Stimulated activated CD4-positive, alpha-beta T cell treated with anti-CD3 and anti-CD28 coated beads, Interleukin-1b, Interleukin-23, amount 100 ng/mL, for 24 hours (primary cell): ENCODE measurements at places on chromosomes 11 and 22.

GRCh38 chr11:81644239-81644840 lies 1089.3 kb downstream of the FAM181B start:
- no peak for DNase-seq

DNA sequence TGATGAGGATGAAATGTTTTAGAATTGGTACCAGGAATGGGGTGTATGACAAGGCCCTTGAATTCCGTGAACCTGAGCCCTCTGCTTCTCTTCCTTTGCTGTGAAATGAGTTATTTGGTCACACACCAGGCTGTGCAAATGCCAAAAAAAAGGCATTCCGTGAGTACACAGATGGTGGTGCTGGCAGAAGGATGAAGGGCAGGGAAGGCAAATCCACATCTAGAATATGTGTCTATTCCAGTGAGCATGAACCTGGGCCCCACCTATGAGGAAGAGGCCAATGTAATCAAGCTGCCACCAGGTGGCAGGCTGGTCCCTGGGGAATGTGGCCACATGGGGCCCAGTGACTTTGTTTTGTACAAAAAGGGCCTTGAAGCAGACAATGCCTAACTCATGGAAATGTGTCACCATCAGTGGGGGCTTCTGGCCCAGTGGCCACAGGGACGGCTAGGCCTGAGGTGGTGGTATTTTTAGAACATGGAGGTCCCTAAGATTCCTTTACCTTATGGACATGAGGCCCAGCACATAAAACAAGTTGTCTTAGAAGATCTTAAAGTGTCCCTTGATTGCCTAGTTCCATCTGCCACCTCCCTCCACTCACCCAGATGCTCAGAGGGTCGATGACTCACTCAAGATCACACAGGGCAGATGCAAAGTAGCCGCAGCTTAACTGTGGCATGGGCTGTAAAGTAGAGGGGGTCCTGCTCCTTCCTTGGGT lies 3.9 kb upstream of the RNF215 start:
- peak; percentile 56 for DNase-seq

- DNase-seq = no peak
Measured at GRCh38 chr11:125517116-125517770, 21.2 kb upstream of the FEZ1 start.

GRCh38 chr11:77187111-77187750 lies 59.2 kb downstream of the MYO7A start:
- DNase-seq = no peak

DNA sequence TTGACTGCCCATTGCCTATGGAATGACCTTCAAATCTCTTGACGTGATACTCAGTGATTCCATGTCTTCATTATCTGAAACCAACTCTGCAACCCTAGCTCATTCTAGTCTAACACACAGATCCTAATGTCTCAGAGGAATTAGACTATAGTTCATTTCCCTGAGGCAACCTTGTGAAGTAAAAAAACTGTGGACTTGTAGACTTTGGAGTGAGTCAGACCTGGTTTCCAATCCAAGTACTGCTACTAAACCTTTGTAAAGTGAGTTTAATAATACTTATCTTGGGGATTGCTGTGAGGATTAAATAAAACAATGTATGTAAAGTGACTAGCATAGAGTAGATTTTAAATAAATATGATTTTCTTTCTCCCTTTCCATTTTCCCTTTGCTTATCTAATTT lies 226.1 kb downstream of the BLID start:
- no peak for DNase-seq

DNA sequence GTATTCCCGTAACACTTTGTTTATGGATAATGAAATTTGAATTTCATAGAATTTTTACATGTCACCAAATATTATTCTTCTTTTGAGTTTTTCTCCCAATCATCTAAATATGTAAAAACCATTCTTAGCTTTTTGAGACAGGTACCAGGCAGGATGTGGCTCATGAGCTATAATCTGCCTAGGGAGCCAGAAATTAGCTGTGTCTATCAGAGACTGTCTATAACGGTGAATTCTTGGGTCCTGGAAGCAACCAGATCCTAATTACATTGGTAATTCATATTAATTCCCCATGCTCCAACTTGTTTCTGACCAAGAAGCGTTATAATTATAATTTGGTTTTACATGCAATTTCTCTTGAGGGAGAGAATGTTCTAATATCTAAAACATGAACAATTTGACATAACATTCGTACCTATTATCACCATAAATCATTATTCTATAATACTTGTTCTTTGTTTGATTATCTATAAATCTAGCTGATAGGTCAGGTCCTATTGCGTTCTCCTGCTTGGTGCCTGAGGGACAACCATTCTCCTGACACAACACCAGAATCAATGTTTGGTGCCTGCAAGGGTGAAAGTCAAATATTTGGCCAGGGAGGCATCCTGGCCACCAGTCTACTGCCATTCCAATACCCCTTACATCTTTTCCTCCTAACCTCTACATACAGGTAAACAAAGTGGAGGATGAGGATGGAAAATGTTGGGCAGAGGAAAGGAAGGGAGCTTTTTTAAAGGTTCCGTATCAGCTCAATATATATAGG lies 69.9 kb downstream of the RSF1 start:
- no peak for DNase-seq

DNA sequence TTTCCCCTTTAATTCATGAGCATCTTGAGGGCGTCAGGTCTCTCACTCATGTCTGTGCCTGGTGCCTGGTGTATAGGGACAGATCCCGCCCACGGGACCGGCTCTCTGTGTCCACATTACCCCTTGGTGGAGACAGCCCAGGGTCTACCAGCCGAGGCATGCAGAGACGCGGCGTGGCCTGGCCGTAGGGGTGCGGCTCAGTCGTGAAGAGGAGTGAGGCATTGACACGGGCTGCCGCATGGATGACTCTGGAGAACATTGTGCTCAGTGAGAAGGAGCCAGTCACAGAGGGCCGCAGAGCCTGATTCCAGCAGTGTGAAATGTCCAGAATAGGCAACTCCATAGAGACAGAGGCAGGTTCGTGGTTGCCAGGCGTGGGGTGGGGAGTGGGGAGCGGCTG lies 209.8 kb downstream of the TBC1D22A start:
- no peak for DNase-seq

DNA sequence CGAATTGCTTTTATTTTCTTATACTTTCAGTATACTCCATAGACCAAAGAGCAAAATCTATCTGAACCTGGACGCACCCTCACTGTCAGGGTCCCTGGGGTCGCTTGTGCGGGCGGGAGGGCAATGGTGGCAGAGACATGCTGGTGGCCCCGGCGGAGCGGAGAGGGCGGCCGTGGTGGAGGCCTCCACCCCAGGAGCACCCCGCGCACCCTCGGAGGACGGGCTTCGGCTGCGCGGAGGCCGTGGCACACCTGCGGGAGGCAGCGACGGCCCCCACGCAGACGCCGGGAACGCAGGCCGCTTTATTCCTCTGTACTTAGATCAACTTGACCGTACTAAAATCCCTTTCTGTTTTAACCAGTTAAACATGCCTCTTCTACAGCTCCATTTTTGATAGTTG lies 1077.4 kb downstream of the BRD1 start:
- DNase-seq = no peak

GRCh38 chr11:114074546-114075343 lies 15.2 kb downstream of the ZBTB16 start:
- no peak for DNase-seq

GRCh38 chr11:111947143-111947542 lies 10.0 kb downstream of the DIXDC1 start:
- no peak for DNase-seq

GRCh38 chr11:74627381-74627780 lies 35.0 kb downstream of the POLD3 start:
- no peak for DNase-seq

GRCh38 chr11:27084518-27084917 lies 43.9 kb downstream of the BBOX1 start:
- no peak for DNase-seq

DNA sequence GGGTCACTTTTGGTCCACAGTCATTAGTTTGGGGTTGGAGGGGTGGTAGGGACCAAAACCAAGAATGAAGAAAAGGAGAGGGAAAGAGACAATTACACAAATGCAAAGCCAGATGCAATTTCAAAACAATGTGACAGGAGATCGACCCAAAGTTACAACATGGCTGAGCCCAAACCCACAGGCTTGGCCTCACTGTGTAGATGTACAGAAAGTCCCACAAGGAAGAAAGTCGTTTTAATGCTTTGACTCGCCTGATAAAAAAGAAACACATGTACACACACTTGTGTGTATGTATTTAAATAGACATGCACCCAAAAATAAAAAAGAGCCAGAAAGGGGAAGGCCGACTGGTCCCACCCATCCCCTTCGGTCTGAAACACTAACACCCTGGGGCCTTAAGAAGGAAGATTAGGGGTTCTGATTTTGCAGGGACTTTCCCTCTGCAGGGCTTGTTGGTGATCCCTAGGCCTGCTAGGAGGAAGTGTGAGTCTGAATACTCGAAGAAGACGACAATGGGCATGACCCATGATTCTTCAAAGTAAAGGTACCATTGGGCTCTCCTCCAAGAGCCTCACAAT lies 104.1 kb downstream of the ETS1 start:
- no peak for DNase-seq

DNA sequence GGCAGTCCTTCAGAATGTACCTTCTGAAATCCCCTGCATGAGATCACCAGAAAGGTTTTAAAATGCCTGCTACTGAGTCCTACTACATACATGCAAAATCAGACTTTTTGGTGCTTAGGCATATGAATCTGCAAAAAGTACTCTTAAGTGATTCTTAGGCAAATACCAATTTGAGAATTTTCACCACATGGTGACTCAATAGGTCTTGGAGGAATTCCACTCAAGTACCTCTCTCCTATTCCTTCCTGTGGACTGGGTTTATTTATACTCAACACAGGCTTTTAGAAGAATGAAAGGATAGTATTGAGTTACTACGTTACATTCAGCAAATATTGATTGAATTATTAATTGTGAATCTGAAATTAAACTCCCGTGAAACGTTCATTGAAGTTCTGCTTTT lies 223.9 kb downstream of the CNTN5 start:
- no peak for DNase-seq

DNA sequence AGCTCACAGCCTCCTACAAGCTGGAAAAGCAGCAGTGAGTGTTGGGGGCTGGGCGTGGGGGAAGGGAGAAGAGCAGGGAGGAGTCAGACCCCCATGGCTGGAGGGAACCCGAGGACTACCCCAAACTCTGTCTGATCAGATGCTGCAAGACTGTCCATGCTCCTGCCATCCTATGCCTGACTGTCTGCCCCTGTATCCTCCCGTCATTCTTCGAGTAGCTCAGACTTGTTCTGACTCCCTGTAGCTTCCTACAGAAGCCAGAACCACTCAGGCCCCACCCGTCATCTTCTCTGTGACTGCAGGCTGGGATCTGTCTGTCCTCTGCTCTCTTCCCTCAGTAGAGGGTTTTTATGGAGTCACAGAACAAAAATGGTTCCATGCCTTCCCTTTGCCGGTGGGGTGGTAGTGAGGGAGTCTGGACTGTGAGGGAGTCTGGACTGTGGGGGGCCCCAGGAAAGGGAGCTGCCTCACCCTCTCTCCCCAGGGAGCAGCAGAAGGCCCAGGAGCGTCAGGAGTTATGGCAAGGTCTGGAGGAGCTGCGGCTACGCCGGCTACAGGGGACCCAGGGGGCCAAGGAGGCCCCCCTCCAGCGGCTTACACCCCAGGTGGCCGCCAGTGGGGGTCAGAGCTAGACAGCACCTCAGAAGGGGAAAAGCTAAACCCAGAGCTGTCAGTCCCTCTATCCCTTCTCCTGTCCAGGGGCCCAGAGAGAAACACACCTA lies 2.3 kb downstream of the GPHA2 start:
- DNase-seq = no peak

GRCh38 chr22:50568626-50569025 lies 5.9 kb upstream of the SYCE3 start:
- DNase-seq = no peak

DNA sequence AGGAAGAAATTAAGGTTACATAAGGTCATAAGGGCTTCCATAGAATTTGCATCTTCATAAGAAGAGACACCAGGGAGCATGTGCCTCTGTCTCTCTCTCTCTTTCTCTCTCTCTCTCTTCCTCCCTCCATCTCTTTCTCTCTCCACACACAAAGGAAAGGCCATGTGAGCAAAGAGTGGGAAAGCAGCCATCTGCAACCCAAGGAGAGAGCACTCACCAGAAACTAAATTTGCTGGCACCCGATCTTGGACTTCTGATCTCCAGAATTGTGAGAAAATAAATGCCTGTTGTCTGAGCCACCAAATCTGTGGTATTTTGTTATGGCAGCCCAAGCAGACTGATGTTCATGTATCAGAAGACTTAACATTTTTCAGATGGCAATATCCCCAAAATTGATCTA lies 6.4 kb upstream of the KRTAP5-10 start:
- DNase-seq = no peak

DNA sequence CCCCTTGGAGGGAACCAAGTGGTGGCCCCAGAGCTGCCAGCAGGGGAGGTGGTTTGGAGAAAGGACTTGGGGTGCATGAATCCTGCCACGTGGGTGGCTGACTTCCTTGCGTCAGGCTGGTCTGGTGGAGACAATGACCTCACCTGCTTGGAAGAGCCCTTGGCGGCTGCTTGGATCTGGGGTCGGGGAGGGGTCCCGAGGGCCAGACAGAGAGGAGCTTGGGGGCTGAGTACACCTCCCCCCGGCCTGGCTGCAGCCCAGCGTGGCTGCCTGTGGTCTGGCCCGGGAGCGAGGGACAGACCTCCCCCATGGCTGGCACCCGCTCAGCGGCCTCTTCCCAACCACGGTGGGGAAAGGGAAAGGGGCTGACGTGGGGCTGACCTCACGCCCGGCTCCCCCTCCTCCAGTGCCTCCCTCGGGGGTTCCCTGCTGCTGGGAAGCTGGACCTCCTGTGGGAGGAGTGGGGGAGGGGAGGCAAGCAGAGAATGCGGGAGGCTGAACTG lies 13.8 kb downstream of the LIF start:
- no peak for DNase-seq

DNA sequence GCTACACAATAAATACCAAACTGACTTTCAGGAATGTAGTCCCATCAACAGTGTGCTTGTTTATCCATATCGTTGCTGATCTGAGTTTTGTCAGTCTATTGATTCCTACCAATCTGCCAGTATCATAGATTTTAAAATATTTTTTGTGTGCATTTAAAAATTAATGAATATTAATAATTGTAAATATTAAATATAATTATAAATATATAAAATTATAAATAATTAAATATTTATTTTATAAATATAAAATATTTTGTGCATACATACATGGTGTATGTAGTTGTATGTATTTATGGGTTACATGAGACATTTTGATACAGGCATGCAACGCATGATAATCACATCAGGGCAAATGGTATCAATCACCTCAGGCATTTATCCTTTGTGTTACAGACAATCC lies 53.6 kb downstream of the CUL5 start:
- DNase-seq = no peak

- DNase-seq = no peak
Measured at GRCh38 chr22:44462246-44463010, 35.6 kb downstream of the RTL6 start.

DNA sequence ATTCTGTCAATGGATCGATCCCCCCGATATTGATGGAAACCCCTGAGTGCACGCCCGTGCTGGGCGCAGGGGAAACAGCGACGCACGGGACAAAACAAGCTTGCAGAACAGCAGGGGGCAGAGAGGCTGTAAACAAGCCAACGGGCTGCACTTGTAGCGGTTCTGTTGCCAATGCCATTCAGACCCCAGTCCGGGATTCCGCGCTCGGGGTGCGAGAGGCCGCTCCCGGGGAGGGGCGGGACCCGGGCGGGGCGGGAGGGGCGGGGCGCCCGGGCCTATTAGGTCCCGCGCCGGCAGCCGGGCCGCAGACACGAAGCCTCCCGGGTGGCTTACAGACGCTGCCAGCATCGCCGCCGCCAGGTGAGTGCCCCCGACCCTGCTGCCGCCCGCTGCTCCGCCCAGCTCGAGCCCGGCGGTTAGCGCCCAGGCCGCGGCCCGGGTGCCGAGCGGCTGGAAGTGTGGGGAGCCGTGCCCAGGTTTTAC lies at the start of gene BIK:
TSS of gene BIK (plus strand) at position 307 of the 483 bp plus-strand sequence. CDS start 13,273 bp downstream, outside the sequence.
- no peak for DNase-seq
